Fibroblast of skin of abdomen (primary cell): ENCODE measurements at places on chromosomes 11 and 22.

GRCh38 chr22:21624120-21624879 is 5.5 kb downstream of the YDJC start:
- DNase-seq, result no peak

- no peak for DNase-seq
Measured at GRCh38 chr22:27751277-27752070, 50.1 kb downstream of the MN1 start.

GRCh38 chr22:26021516-26021915 is 147.7 kb upstream of the SEZ6L start:
- no peak for DNase-seq

DNA sequence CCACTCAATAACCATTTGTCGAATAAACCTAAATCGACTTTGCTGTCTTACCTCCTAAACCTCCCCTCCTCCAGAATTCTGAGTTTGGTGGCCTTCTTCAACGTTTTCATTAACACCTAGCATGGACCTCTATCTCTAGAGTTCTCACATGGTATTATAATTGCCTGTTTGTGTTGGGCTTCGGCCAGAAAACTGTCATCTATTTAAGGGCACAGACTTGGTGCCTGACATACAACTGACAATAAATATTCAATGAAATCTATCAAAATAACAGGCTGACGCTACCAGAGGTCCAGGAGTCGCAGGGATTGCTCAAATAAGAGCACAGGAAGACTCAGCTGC is 687 bp downstream of the ALKBH8 start:
- no peak for DNase-seq

DNA sequence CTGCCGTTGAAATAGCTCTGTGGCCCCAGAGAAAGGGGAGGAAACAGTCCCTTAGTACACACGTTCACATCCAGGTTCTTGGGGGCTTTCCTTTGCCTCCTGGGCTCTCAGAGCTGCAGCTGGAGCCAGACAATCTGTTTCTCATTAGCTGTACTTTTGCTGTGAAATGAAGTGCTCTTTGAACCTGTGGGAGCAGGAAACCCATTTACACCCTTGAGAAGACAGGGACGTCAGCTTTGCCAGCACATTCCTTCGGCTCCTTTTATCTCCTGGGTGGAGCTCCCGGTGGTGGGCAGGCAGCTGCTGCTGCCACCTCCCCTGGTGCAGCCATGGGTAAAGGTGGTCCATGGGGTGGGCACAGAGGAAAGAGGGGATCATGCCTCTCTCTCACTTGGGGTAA is 80.6 kb upstream of the TIMP3 start:
- peak; percentile 83 for DNase-seq

- DNase-seq, result no peak
Measured at GRCh38 chr11:64526795-64527194, 64.2 kb upstream of the SLC22A12 start.

DNA sequence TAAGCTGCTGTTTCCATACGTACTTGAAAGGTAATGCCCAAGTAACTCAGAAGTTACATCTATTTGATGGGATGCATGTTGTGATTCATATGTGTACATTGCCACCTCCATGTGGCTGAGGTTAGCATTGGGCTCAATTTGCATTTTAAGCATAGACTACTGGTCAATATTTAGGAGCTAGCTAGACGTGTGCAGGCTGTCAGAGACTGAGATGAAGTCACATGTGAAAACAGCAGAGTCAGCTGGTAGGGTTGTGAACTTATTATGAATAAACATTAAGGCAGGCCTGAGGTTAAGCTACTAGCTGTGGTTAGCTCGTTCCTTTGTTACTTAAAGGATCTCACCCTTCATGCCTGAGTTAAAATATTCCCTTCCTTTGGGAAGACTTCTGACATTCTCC is 114.5 kb upstream of the MTNR1B start:
- no peak for DNase-seq

DNA sequence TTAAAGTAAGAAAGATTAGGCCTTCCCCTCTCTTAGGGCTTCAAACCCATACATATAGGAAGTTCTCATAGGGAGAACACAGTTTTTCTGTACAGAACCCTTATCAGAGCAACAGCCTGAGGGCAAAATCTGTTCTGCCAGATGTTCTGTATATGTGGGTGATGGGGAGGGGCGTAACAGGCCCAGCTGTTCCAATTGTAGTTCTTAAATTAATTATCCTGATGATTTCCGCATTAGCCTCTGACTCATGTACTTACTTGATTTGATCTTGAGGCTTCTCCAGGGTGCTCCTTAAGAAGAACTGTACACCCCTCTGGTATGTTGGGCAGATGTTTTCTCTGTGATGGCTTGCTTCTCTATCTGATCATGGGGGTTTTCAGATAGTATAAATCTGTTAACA is 123.1 kb upstream of the C11orf87 start:
- DNase-seq, result peak; percentile 66

DNA sequence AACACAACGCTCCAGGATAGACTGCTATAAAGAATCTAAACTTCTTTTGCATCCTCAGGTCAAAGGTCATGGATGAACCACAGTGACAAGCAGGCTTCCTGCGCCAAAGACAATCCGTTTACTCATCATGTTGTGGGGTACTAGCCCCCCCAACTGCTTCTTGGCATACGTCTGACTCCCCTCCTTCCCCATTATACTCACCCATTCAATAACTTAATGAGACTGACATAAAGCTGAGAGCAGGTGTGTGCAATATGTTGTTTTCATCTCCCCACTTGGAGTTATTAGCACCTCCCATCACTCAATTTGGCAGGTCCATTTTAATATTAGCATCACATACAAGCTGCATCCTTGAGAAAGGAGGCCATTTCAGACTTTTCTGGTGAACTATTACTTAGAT is 157.1 kb downstream of the CADM1 start:
- DNase-seq, result no peak

DNA sequence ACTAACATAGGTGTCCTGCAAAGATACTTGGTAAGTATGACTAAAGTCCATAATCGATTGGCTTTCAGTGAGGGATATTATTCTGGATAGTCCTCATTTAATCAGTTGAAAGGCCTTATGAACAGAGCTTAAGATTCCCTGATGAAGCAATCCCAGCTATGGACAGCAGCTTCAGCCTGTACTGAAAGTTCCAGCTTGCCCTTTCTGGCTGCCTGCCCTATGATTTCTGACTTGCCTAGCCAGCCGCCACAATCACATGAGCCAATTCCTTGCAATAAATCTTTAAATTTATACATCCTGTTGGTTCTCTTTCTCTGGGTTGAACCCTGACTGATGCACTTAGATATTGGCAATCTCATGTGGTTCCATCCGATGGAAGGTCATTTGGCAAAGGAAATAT is 759.0 kb upstream of the API5 start:
- DNase-seq, result peak; percentile 14

GRCh38 chr11:129625930-129626329 is 189.7 kb upstream of the TMEM45B start:
- DNase-seq, result no peak

DNA sequence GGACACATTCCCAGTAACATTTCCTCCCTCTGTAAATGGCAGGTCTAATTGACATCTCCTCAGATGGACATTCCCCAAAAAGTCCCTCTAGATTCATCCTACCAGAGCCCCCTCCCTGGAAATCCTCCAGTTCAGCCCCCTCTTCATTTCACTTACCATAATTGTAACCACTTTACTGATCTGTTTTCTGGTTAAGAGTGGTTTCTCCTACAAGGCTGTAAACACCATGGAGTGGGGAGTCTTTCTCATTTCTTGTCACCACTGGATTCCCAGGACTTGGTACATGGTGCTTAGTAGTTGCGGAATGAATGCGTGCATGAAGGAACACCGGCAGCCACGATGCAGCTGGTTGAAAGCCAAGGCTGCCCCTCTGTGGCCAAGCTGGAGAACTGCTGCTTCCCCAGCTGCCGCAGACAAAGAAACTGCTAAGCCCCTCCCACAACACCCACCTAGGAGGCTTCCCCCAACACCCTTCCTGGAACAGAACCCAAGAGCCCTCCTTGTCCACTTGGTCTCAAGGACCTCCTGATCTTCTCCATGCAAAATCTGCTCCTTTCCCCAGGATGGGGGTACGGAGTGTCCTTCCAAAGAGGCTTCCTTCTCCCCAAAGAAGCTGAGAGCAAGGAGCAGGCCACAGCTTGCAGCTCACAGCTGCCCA is 18.6 kb upstream of the SCARF2 start:
- DNase-seq, result peak; percentile 84

GRCh38 chr11:64870893-64871466 is 7.4 kb downstream of the EHD1 start:
- DNase-seq, result no peak

GRCh38 chr11:104064034-104064630 is 27.7 kb downstream of the DDI1 start:
- peak; percentile 4 for DNase-seq

GRCh38 chr11:78127403-78127802 is 12.0 kb downstream of the ALG8 start:
- no peak for DNase-seq

- no peak for DNase-seq
Measured at GRCh38 chr11:7648264-7648663, 25.0 kb downstream of the CYB5R2 start.

DNA sequence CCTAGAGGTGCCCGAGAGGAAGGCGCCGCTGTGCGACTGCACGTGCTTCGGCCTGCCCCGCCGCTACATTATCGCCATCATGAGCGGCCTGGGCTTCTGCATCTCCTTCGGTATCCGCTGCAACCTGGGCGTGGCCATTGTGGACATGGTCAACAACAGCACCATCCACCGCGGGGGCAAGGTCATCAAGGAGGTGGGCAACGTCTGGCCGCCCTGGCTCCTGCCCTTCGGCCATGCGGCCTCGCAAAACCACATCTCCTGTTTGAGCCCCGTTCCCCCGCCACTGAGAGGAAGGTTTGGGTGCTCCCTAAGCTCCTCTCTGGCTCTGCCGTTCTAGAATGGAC is 3.4 kb downstream of the SLC17A6 start:
- DNase-seq, result no peak

GRCh38 chr11:31089117-31089516 is 280.4 kb downstream of the DCDC1 start:
- no peak for DNase-seq

GRCh38 chr11:27440090-27440489 is 32.5 kb downstream of the LGR4 start:
- no peak for DNase-seq

DNA sequence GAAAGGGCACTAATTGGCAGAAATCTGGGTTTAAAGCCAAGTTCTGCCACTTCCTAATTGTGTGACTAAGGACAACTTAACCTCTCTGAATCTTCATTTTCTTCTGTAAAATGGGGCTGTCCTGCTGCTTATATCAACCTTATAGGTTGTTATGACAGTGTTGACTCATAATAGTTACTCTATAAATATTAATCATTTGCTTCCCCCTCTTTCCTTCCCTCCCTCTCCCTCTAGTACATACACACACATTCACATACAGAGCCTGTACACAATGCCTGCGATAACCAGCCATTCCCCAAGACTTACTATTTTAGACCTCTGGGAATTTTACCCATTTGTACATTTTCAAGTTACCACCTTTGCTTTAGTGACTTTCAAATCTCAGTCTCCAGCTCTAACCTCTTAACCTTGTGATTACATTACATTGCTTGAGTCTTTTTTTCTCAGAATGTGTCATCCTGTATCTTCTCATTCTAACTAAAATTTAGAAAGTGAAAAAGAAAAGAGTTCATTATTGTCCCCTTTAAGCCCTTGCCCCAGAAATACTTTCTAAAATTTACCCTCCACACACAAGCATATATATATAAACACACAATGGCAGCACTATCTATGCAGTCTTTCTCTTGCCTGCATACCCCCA is 31.9 kb downstream of the GDPD4 start:
- no peak for DNase-seq

GRCh38 chr11:93074352-93074751 is 104.9 kb downstream of the MTNR1B start:
- DNase-seq, result no peak
